CD4-positive, alpha-beta T cell treated with Interferon alpha-2 for 1 hour (primary cell): ENCODE measurements at places on chromosomes 3 and 15.

DNA sequence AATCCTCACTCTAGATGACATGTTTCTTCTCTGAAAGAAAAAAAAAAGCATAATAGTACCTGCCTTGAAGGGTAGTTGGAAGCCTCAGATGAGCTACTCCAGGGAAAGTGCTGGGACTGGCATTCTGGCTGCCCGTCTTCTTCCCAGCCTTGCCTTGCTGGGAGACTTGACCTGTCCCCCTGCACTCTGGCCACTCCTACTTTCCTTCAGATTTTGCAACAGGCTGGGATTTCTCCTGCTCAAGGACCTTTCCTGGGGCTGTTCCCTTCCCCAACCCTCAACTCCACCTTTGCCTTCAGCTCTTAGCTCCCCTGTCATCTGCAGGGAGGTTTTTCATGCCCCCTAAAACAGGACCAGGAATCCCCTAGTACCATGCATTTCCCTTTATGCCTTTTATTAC lies 609.9 kb upstream of the CFAP20DC start:
- no peak for DNase-seq

- DNase-seq: no peak
Observed at GRCh38 chr15:73985101-73985873, 6.8 kb downstream of the STOML1 start.

DNA sequence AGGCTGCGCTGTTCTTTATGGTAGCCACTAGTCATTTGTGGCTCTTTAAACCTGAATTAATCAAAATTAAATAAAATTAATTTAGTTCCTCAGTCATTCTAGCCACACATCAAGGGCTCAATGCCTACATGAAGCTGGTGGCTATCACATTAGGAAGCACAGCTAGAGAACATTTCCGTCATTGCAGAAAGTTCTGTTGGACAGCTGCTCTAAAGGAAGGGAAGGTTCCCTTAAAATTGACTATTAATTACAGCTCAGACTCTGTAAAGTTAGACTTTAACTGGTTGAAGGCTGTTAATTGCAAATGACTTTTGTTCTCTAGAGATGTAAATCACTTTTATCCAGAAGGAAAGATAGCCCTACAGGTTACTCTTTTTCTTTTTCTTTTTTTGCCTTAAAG lies 202.7 kb upstream of the ADAMTS9 start:
- no peak for DNase-seq

DNA sequence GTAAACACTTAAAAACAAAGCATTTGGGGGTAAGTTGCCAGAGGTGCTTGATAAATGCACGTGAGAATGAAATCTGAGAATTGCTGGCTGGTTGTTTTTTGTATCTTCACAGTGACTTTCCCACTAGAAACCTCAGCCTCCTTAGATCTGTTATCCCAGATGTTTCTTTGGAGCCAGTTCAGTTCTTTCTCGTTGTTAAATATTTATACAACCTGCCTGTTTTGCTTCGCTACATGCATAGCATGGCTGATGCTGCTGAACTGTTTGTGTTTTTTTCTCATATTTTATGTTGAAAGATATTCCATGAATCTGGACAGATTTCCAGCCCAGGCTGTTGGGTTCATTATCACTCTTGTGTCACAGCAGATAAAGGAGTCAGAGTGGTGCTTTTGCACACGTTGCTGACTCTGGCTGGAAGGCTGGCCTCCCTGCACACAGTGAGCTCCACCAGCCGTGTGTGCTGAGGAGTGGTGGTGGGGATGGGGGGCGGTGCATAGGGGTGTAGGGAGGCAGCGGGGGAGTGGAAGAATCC lies 80.2 kb downstream of the ARNT2 start:
- no peak for DNase-seq

GRCh38 chr3:185630182-185630622 lies 44.1 kb downstream of the SENP2 start:
- DNase-seq: no peak

- DNase-seq: peak; percentile 19
Observed at GRCh38 chr3:188187053-188187452, 33.1 kb downstream of the LPP start.

GRCh38 chr3:190860521-190860920 lies 2.0 kb downstream of the GMNC start:
- no peak for DNase-seq

GRCh38 chr3:29637068-29637467 lies 356.2 kb downstream of the RBMS3 start:
- no peak for DNase-seq

GRCh38 chr15:34011481-34011880 lies 27.5 kb downstream of the AVEN start:
- no peak for DNase-seq

DNA sequence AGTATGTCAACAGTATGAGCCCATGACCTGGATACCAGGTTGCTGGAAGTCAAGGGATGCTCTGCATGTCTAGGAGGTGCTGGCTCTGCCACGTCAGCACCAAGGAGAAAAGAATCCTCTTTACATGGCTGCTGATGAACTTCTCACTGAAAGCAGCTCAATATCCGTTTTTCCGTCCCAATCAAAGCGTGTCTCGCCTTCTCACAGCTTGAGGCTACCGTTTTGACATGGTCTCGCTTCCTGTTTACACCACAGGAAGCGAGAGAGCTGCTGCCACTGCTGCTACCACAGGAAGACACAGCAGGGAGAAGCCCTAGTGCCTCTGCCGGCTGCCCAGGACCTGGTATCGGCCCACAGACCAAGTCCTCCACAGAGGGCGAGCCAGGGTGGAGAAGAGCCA lies 27.3 kb downstream of the STARD5 start:
- peak; percentile 77 for DNase-seq

DNA sequence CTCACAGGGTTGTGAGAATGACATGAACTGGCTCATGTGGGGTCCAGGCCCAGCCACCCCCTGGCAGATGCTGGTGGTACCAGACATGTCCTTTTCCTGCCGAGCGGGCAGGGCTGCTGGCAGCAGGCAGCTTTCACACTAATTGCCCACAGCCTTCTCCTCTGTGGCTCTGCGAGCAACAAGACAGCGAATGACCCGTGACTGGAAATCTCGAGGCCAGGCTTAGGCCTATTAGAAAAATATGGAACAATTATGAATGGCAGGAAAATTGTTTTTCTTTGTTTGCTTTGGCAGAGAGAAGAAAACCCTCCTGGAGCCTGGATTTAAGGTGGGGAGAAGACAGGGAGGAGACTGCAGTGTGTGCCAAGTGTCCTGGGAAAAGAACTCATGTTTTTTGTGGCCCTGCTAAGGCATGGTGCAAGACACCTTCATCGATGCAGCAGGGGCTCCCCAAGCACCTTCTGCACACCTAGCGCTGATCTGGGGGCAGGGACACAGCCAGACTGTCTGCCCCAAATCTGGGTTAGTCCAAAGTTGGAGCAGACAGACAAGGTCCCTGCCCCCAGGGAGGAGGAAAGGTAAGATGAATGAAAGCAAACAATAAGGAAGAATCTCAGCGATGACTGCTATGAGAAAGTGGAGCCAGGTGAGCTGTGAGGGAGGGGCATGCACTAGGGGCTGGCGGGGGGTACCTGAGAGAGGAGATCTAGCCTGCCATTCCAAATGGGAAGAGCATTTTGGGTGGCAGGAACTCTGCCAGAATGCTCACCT lies 193.8 kb upstream of the TLE3 start:
- no peak for DNase-seq

DNA sequence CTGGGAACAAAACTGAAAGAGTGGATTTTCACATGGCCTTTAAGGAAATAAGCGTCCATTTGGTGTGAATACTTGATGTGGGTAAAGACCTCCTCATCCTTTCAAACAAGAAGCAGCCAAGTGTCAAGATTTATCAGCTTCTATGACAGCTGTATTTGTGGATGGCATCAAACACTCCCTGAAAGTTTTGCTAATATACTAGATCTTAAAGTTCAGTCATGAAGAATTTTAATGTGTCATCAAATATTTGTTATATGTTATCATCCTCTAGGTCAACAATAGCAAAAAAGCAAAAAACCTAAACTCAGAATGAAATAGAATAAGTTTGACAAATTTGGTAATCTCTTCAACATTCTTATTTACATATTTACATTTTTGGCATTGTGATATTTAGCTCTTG lies 29.1 kb upstream of the LYSMD4 start:
- no peak for DNase-seq

- no peak for DNase-seq
Observed at GRCh38 chr3:174784206-174784934, 74.8 kb upstream of the NAALADL2 start.

GRCh38 chr3:115248274-115248673 lies 101.2 kb upstream of the ZBTB20 start:
- no peak for DNase-seq

DNA sequence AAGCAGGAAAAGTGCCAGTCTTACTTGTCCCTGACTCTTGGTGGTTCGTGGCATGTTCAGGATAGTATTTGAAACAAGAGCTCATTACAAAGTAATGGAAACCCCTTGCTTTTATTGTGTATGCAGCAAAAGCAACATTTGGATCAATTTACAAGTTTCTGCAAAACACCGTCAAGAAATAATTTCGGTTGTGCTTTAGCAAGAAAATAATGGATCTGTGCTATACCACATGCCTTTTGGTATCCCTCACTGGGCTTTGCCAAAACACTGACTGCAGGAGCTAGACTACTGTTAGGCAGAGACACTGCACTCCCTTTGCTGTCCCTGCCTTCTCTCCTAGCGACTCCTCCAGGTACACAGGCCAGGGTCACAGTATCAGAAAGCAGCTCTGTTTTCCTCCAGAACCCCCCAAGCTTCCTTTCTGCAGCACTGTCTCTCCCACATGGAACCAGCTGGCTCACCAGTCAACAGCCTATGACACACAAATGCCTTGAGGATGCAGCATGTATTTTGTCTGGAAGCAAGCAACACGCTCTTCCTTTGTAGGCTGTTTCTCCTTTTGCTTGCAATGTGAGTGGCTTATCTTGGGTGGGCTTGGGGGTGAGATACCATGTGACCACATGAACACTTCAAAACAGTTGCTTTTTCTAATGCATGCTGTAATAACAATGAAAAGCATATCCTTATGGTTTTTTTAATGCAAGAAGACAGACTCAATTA lies 111.4 kb downstream of the PGPEP1L start:
- DNase-seq: no peak

- DNase-seq: no peak
Observed at GRCh38 chr3:31692751-31693150, 160.0 kb downstream of the STT3B start.
